Renal cortex interstitium (tissue), 15 donors: ENCODE measurements at places on chromosomes 3 and 15. TPM values are rescaled to one million over a fixed set of nuclear protein-coding genes. Genes with fewer than 3 reads are reported as not detected.

- no peak for DNase-seq
Observed at GRCh38 chr15:65375871-65376607, 1.8 kb downstream of the IGDCC3 start.

DNA sequence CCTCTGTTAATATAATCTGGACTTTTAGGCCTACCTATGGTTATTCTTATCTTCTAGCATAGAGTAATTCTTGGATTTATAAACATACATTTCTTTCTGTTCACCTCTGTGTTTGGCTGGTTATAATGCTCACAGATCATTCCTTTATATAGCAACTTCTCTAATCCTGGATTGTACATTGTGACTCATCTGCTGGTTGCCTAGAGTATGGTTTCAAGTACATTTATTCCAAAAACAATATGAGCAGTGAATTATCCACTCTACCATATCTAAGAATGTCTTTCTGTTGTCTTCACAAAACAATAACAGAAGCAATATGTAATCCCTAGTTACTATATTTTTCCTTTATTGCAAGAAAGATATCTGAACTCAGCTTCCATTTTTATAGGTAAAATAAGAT is 35.3 kb downstream of the FSIP1 start:
- DNase-seq, result no peak

The CLRN1 gene
- polyA plus RNA-seq, result not detected

The CPNE4 gene
- 0.50 TPM for polyA plus RNA-seq

GRCh38 chr3:53645754-53646153 is 151.3 kb downstream of the CACNA1D start:
- no peak for DNase-seq
